Right lobe of liver (tissue), 6 donors: ENCODE measurements at places on chromosomes 7 and 10. TPM values are rescaled to one million over a fixed set of nuclear protein-coding genes. Genes with fewer than 3 reads are reported as not detected.

GRCh38 chr10:47243791-47244190, 56.2 kb upstream of the GDF10 start:
- H3K36me3 ChIP-seq, result no peaks in the 10 kb centered on the region
- DNase-seq, result peak; percentile 25
- H3K4me1 ChIP-seq, result no peaks in the 10 kb centered on the region
- H3K4me3 ChIP-seq, result no peak overlapping the region
- no peak overlapping the region for H3K27ac ChIP-seq

GRCh38 chr10:117684672-117685211, 142.2 kb downstream of the EMX2 start:
- DNase-seq, result no peak
- no peak overlapping the region for H3K27ac ChIP-seq
- H3K4me1 ChIP-seq, result no peaks in the 10 kb centered on the region

GRCh38 chr10:68812420-68812819, 14.9 kb upstream of the STOX1 start:
- no peak for DNase-seq
- no peaks in the 10 kb centered on the region for H3K36me3 ChIP-seq
- no peaks in the 10 kb centered on the region for H3K4me1 ChIP-seq

GRCh38 chr7:130263130-130263529, 3.5 kb upstream of the CPA2 start:
- H3K27me3 ChIP-seq, result no peaks in the 10 kb centered on the region
- no peak for DNase-seq
- H3K36me3 ChIP-seq, result no peaks in the 10 kb centered on the region
- H3K4me3 ChIP-seq, result no peak overlapping the region
- H3K4me1 ChIP-seq, result no peaks in the 10 kb centered on the region

The HABP2 gene
- total RNA-seq, result 439 TPM

The MMD2 gene
- not detected for total RNA-seq

The TMEM273 gene
- 5.3 TPM for total RNA-seq
